ENCODE measurements at places on chromosomes 11 and 22. TPM values are rescaled to one million over a fixed set of nuclear protein-coding genes. Genes with fewer than 3 reads are reported as not detected.
A peak's percentile ranks its signal among the peaks of the same experiment; 100 is the strongest.

DNA sequence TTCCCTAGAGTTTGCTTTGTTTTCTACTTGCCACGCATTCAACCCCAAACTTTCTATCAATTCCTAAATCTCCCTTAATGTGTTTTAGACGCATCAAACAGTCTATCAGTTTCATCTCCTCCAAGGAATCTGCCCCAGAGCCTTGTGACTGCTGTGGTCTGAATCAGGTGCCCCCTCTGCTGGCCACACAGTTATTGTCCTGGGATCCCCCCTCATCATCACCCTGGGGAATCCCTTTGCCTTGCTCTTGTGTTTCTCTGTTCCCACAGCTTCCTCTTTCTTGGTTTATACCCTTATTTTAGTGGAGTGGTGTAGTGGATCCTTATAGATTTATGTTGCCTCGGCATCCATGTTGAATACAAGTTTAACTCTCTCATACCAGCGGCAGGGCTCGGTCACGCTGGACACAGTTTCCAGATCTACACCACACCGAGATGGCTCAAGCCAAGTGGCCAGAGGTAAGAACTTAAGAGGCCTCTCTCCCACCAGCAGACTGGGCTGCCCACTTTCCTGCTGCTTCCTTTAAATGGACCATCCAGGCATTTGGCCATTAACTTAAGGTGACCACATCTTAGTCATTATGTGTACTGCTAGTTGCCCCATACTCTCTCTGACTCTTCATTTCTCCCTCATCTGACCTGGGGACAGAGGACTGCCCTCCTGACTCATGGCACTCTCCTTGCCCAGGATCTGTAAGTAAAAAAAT, 8.2 kb downstream of the UPB1 start:
- peaks cover 30% of the 10 kb centered on the region for H3K4me1 ChIP-seq
- peaks cover 12% of the 10 kb centered on the region for H3K36me3 ChIP-seq
- no peak overlapping the region for H3K4me3 ChIP-seq
- no peak overlapping the region for H3K27ac ChIP-seq
- no peaks in the 10 kb centered on the region for H3K27me3 ChIP-seq

IFTAP gene
- total RNA-seq: 13.4 TPM

DNA sequence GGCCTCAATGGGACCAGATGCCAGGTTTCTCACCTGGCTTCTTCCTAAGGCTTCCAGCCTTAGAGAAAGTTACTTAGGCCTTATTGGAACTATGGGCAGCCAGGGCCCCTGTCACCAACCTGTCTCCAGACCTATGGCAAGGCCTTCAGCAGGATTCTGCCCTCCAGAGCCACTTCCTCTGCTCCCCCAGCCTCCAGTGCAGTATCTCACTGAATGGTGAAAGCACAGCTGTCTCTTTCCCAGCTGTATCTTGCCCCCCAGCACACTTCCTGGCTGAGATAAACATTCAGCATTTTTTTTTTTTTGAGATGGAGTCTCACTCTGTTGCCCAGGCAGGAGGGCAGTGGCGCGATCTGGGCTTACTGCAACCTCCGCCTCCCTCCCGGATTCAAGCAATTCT, 1.5 kb downstream of the SLC2A11 start:
- no peak for DNase-seq
- no peak overlapping the region for H3K27ac ChIP-seq
- no peaks in the 10 kb centered on the region for H3K27me3 ChIP-seq

DNA sequence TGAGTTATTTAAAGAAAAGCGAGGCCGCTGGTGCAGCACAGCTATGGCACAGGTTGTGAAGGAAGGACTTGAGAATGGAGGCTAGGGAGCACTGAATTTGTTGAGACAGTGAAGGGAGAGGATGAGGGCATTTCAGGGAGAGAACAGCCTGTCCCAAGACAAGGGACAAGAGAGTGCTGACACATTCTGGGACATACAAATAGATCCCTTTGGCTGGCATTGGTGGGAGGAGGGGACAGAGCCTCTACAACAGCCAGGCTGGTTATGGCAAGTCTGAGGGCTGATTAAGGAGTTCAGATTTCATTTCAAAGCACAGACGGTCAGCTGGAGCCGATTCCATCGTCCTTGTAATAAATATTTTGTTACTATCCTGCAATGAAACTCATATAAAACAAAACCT, 1.7 kb upstream of the SLC29A2 start:
- DNase-seq: no peak
- no peak overlapping the region for H3K4me3 ChIP-seq
- no peaks in the 10 kb centered on the region for H3K36me3 ChIP-seq
- H3K27ac ChIP-seq: no peak overlapping the region
- H3K27me3 ChIP-seq: no peaks in the 10 kb centered on the region

SCGB1A1 gene
- total RNA-seq: not detected

GRCh38 chr22:42437488-42438292, 5.5 kb upstream of the NFAM1 start:
- H3K4me3 ChIP-seq: peak overlapping the region; percentile 66
- peak overlapping the region; percentile 91 for H3K27ac ChIP-seq
- no peaks in the 10 kb centered on the region for H3K36me3 ChIP-seq
- H3K27me3 ChIP-seq: no peaks in the 10 kb centered on the region
- DNase-seq: peak; percentile 96
- H3K4me1 ChIP-seq: no peaks in the 10 kb centered on the region

DNA sequence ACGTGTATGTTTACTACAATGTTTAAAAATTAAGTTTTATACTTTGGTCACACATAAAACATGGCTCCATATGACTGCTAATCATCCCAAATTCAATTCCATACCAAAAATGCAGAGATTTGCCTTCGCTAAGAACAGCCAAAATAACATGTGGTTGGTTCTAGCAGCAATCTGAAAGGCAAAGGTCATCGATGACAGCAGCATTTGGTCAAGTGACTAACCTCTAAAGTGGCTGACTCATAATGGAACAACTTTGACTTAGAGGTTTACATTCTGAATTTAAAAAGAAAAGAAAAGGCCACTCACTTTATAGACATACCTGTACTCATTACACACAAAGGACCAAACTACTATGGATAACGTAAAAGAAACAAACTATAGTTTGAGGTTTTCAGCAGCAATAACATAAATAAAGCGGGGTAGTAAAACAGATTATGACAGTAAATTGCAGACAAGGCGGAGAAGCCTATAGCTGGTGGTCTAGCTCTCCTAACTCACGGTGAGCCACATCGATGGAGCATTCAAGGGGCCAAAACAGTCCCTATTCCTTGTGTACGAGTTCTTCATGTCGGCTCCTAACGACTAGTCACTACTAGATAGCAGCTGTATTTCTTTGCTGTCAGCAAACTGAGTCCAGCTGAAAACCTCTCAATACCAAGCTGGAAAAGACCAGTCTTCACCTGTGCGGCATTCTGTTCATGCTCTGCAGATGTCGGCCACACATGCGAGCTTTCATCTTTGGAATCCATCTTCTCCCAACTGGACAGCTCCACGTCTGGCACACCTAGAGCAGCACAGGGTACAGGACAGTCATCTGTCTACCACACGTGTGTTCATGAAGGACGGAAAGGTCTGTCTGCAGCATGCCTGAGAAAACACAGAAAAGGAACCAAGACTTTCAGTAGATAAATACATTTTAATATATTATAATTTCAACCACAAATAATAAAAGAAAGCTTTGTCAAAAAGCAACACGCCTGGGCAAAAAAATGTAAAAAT, 42.1 kb downstream of the PRDM10 start:
- no peaks in the 10 kb centered on the region for H3K27me3 ChIP-seq
- no peaks in the 10 kb centered on the region for H3K36me3 ChIP-seq
- no peak overlapping the region for H3K27ac ChIP-seq

OR8D4 gene
- total RNA-seq: not detected

- H3K27ac ChIP-seq: no peak overlapping the region
- no peaks in the 10 kb centered on the region for H3K36me3 ChIP-seq
- no peak for DNase-seq
Measured at GRCh38 chr11:6270584-6271246, 11.1 kb downstream of the CCKBR start.

DNA sequence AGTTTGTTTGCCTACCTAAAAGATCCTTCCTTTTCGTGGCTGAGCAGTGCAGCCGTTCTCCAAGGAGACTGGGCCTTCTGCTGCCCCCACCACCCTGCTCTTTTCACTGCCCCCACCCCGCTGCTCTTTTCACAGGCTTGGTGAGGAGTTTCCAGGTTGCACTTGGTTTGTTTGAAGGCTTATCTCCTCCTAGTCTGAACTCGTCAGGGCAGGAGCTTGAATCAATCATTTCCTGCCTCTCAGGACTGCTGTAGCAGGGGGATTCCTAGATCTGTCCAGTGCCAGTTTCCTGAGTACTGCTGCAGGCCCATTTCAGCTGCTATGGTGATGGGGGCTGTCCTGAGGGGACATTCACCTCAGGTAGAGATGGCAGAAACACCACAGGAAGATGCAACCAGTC, 10.0 kb downstream of the MED15 start:
- no peaks in the 10 kb centered on the region for H3K4me1 ChIP-seq
- DNase-seq: peak; percentile 36
- H3K4me3 ChIP-seq: no peak overlapping the region
- no peak overlapping the region for H3K27ac ChIP-seq
- H3K27me3 ChIP-seq: no peaks in the 10 kb centered on the region

- H3K27ac ChIP-seq: no peak overlapping the region
- no peaks in the 10 kb centered on the region for H3K4me1 ChIP-seq
- no peaks in the 10 kb centered on the region for H3K36me3 ChIP-seq
- no peak overlapping the region for H3K4me3 ChIP-seq
- no peaks in the 10 kb centered on the region for H3K27me3 ChIP-seq
Measured at GRCh38 chr11:1129611-1130160, 28.1 kb upstream of the MUC5AC start.

GRCh38 chr11:123152951-123153350, 42.1 kb downstream of the CLMP start:
- H3K4me3 ChIP-seq: no peak overlapping the region
- no peaks in the 10 kb centered on the region for H3K4me1 ChIP-seq
- DNase-seq: peak; percentile 83
- H3K36me3 ChIP-seq: no peaks in the 10 kb centered on the region

ARVCF gene
- total RNA-seq: 21.9 TPM

TREH gene
- 1.0 TPM for total RNA-seq

RAG2 gene
- not detected for total RNA-seq

GRCh38 chr22:37021710-37022482, 2.4 kb downstream of the MPST start:
- H3K27me3 ChIP-seq: no peaks in the 10 kb centered on the region
- DNase-seq: peak; percentile 58
- H3K4me3 ChIP-seq: no peak overlapping the region
- H3K27ac ChIP-seq: peak overlapping the region; percentile 39
- H3K36me3 ChIP-seq: peaks cover 8% of the 10 kb centered on the region

DNA sequence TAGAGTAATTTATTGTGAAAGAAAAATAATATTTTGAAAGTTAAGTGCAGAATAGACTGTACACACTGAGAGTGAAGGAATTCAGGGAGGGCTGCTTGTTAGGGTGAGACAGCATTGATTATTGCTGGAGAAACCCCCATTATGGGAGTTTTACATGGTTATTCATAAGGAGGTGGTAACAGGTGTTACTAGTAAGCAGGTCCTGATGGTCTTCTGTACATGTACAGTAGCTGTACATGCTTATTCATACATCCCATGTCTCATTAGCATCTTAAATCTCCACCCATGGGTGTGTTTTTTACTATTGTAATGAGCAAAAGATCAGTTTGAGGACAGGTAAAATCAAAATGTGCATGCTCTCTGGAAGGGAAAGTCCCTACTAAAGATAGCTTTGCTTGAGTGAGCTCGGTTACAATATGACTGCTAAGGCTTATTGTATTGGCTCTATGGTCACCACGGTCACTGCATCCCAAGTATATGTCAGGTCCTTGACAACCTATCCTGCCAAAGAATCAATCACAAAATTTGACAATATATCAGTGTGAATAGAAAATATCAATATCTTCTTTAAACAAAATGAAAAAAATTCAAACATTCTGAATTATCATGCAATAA, 6.2 kb downstream of the KDM4F start:
- no peaks in the 10 kb centered on the region for H3K27me3 ChIP-seq
- DNase-seq: no peak
- no peaks in the 10 kb centered on the region for H3K4me1 ChIP-seq
- no peaks in the 10 kb centered on the region for H3K36me3 ChIP-seq
- no peak overlapping the region for H3K4me3 ChIP-seq

C11orf97 gene
- not detected for total RNA-seq

DNA sequence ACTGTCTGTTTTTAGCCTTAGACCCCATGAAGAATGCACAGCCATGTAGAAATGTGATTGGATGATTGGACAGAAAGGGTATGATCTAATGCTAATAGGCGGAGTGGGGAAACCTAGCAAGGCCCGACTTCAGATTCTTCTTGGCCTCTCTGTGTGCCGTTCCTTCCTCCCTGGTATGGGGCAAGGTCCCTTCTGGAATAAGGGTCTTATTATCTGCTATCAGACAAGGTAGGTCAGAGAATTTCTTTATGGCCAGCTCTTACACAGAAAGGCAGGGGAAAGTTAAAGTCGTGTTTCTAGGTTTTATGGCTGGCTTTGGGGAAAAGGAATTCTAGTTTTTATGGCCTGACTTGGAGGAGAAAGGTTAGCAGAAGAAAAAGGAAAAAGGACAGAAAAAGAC, 30.6 kb downstream of the DBX1 start:
- peaks cover 5% of the 10 kb centered on the region for H3K4me1 ChIP-seq
- no peak overlapping the region for H3K27ac ChIP-seq
- DNase-seq: no peak
- H3K36me3 ChIP-seq: no peaks in the 10 kb centered on the region

C11orf87 gene
- total RNA-seq: not detected

DNA sequence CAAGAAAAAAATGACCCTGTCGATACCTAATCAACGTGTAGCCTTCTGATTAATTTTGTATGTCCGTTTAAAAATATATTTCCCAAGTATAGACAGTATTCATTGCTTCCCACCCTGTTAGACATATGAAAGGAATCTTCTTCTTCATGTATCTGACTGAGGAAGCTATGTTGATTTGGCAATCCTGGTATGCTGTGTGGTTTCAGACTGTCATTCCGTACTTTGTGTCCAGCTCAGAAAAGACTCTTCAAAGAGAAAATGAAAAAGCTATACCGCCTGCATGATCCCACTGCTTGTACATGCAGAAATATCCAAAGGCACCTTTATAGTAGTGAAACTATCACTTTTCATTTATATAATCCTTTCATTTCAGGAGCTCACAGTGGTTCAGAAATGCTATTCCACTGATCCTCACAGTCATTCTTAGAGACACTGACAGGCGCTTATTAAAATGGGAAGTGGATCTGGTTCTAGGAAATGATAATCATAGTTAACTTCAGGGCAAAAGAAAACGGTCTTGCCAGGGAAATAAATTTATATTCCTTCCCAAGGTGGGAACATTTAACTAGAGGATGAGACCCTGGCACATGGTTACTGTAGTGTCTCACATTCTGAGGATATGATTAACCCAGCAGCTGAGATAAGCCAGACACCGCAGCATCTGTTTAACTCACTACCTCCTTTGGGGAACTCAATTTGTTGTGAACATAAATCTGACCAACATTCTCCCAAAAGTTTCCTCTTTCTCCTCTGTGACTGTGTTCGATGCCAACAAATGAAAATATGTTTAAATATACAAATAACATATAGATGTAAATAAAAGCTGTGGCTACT, 599.2 kb upstream of the LUZP2 start:
- no peak overlapping the region for H3K4me3 ChIP-seq
- no peaks in the 10 kb centered on the region for H3K4me1 ChIP-seq
- DNase-seq: no peak
